Dorsolateral prefrontal cortex (tissue), 122 donors: ENCODE measurements at places on chromosomes 4 and X.
A peak's percentile ranks its signal among the peaks of the same experiment; 100 is the strongest.

DNA sequence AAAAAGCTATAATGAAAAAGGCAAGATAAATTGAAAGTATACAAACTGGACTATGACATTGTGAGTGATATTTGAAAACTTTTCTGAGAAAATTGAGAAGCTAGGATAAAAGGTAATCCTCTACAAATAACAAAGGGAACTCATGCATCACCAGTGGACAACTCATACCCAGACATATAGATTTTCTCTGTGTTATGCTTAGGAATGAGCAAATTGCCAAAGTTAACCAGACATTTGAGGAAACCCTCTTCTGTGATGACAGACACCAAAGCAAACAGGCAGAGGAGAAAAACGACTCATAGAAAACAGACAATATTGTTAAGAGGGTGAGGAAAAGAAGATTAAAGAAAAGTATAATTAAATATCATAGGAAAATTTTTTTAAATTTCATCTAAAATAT, 186.5 kb downstream of the MAB21L2 start:
- no peak for DNase-seq

DNA sequence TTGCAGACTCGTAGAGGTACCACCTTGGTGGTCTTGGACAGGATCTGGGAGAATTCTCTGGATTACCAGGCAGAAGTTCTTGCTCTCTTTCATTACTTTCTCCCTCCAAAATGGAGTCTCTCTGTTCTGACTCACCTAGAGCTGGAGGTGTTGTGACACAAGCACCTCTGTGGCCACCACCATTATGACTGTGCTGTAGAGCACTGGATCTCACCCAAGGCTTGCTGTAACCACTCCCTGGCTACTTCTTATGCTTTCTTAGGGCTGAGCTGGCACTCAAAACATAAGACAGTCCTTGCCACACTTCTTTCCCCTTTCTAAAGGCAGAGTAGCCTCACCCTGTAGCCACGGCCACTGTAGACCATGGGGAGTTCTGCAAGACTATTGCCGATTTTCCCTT, 296.6 kb upstream of the DIPK2B start:
- no peak for DNase-seq

DNA sequence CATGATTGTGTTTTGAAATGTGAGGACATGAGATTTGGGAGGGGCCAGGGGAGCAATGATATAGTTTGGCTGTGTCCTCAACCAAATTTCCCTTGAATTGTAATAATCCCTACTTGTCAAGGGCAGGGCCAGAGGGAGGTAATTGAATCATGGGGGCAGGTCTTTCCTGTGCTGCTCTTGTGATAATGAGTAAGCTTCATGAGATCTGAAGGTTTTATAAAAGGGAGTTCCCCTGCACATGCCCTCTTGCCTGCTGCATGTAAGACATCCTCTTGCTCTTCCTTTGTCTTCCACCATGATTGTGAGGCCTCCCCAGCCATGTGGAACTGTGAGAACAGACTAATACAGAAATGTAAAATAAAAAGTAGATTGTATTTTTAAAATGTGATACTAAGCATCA, 1294.9 kb downstream of the ADGRL3 start:
- no peak for DNase-seq

- DNase-seq = no peak
These were observed 228.5 kb downstream of the PTTG2 start for GRCh38 chr4:38188631-38189101.

- DNase-seq = no peak
These were observed 95.5 kb upstream of the WDR44 start for GRCh38 chrX:118250445-118250844.

DNA sequence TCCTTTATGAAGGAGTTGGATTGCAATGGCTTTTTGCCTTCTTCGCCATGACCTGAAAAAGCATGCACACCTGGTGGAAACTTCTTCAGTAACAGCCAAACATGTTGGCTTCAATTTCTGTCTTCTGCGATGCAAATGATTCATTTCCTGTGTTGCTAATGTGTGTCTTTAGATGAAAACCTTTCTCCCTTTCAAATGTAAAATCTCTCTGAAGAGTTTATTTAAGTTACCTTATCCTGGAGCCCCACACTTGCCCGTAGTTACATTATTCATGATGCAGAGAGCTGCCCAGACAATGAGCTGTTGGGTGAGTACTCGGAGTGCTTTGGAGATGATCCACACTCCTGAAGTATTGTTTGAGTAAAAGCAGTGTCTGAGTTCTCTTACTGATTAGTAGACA, 1100.9 kb downstream of the RPA4 start:
- no peak for DNase-seq

DNA sequence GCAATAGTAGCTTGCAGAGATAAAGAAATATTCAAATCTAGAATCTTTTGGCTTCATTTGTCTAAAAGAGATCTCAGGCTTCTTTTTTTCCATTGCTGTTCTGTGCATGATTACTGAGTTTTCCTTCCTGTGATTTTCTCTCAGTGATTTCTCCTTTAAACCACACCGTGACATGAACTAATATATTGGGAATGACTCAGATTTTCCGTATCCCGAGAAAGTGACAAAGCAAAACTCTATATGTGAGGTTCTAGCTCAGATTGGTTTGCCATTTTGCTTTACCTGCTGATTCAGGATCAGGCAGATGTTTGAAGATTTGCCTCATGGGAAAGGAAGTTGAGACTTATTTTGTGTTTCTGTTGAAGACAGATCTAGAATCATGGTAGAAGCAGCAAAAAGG, 59.4 kb downstream of the MTHFD2L start:
- no peak for DNase-seq

DNA sequence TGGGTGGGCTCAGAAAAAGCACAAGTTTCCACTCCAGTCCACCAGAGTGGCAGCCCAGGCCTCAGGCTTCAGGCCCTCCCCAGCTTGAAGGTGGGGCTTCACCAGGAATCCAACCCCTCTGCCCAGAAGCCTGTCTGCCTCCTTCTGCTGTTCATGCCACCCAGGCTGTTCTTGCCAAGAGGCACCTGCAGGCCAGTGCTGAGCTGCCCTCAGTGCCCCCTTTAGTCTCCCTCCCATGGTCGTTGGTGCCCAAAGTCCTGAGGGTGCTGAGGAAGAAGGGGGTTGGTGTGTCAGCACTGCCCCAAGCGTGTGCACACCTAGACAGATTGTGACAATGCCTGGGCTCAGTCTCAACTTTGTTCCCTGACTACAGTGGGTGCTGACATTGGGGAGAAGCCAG, 475.3 kb downstream of the EPHA5 start:
- DNase-seq = no peak

- no peak for DNase-seq
These were observed 211.3 kb downstream of the ARHGAP10 start for GRCh38 chr4:147943159-147943638.

GRCh38 chrX:85243761-85244449, at the start of the genes SATL1 and ZNF711:
Gene SATL1, minus strand, starts transcription at chrX:85243779. Its CDS starts 134,811 bp downstream, at chrX:85108968.
Gene ZNF711, plus strand, starts transcription at chrX:85243991. Its CDS starts 3,582 bp downstream, at chrX:85247573.
- peak; percentile 68 for DNase-seq

DNA sequence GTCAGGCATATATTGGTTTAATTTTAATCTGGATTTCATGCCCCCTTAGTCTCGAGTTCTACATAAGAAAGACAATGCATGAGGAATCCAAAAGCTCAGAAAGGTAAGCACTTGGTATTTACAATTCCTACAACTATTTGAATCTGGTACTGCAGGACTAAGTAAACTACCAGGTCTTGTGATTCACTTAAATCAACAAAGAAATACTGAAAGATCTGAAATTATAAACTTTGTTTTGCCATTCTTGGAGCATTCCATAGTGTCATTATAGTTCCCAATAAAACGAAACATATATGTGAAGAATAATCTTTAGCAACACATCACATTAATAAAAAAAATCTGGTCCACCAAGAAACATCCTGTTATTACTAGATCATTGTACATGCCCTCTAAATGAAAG, 482.3 kb downstream of the ANKRD50 start:
- DNase-seq = no peak
